ENCODE measurements at places on chromosomes 7 and 10. TPM values are rescaled to one million over a fixed set of nuclear protein-coding genes. Genes with fewer than 3 reads are reported as not detected.

- DNase-seq: no peak
These were observed 222.1 kb upstream of the AOAH start for GRCh38 chr7:36946401-36946739.

The HKDC1 gene
- 0.44 TPM for total RNA-seq

- DNase-seq: peak; percentile 3
These were observed 127.2 kb upstream of the SP4 start for GRCh38 chr7:21300692-21301091.

GRCh38 chr7:115600207-115600606 lies 430.4 kb downstream of the TFEC start:
- no peak for DNase-seq

GRCh38 chr10:100182908-100183307 lies 2.9 kb downstream of the ERLIN1 start:
- no peak for DNase-seq

The FAM221A gene
- total RNA-seq: 5.6 TPM

DNA sequence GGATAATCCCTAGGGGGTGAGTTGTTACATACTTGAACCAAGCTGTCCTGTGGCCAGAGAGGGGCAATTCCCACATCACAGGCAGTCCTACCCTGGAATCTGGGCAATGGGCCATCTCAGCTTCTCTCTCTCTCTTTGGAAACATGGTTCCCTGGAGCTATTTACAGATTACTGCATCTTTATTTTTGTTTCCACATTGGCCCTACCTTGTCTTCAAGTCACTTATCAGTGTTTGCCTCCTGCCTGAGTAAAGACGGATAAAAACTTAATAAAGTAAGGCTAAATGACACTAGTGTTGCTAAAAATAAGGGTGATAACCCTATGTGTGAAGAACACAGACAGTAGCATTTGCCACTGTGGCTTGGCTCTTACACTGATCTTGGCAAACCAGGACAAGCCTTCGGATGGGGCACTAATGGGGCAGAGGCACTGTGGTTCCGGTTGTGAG lies 228.2 kb downstream of the GFRA1 start:
- DNase-seq: no peak

- peak; percentile 69 for DNase-seq
These were observed 36.0 kb downstream of the R3HCC1L start for GRCh38 chr10:98170249-98171117.

DNA sequence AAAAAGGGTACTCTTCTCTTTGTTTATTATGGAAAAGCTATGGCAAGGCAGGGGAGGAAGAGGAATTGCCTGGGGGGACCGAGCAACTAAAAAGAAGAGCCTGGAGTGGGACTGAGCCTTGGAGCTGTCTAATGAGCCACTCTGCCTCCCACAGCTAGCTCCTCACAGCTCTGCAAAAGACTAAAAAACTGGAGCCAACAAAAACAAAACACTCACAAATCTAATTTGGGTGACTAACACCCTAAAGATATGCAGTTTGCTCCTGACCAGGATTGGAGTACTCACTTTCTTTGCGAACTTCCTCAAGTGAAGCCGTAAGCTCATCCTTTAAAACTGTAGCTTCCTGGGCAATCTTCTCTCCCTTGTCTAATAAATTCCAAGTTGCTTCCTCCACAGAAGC lies 89.4 kb downstream of the CTNNA3 start:
- DNase-seq: peak; percentile 91

The NEBL gene
- total RNA-seq: 14.7 TPM

- DNase-seq: no peak
These were observed 35.0 kb upstream of the DGKI start for GRCh38 chr7:137881607-137882260.

The CALML5 gene
- not detected for total RNA-seq

DNA sequence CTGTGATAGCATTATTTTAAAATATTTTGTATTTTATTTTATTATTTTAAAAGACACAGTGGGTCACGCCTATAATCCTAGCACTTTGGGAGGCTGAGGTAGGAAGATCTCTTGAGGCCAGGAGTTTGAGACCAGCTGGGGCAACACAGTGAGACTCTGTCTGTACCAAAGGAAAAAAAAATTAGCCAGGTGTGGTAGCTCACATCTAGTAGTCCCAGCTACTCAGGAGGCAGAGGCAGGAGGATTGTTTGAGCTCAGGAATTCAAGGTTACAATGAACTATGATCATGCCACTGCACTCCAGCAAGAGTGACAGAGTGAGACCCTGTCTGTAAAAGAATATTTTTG lies 37.1 kb downstream of the FBXL13 start:
- DNase-seq: no peak

Measured in PC-3 (cell line).